ENCODE measurements at places on chromosomes 5 and 9.

DNA sequence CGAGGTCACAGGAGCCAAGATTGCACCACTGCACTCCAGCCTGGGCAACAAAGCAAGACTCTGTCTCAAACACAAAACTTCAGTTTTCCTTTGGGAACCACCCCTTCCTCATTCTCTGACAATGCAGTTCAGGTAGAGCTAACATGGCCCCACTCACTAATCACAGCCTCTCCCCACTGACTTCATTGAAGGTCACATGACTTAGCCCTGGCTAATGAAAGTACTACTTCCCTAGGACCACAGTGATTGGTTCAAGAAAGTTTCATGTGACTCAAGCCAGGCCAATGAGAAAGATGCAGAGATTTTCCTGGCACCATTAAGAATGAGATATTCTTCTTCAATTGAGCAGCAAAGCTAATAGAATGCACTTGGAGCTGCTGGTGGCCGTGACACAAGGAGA lies 67.2 kb upstream of the GPBP1 start:
- DNase-seq: no peak

- no peak for DNase-seq
These were observed 14.9 kb upstream of the SLC22A5 start for GRCh38 chr5:132354381-132355139.

GRCh38 chr5:39371367-39371635 lies 7.0 kb upstream of the C9 start:
- no peak for DNase-seq

DNA sequence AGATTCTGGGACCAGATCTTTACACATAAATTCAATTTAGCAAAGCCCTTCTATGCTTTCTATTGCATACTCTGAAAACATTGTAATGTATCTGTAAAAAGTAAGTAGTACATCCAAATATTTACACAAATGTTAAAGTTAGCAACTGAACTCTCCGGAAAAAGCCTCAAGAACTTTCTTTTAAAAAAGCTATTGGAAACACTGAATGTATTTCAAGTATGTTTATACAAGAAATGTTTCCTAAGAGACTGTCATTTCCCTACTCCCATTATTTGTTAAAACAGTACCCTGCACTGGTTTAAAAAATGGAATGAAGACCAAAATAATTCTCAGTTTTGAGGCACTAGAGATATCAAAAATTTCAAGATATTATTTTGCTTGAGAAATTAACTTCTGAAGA lies 44.8 kb upstream of the TRIM36 start:
- DNase-seq: no peak

DNA sequence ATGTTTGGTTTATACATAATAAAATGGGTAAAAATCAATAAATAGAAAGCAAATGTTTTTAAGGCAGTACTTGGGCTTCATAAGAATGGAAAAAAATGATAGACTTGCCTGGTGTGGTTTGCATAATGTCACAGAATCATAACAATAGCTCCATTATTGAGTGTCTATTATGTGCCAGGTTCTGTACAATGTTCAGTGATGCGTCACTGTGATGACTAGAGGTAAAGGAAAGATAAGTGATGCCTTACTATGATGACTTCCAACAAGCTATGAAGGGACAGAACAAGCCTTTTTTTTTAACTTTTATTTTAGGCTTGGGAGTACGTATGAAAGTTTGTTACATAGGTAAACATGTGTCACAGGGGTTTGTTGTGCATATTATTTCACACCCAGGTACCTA lies 128.8 kb downstream of the TMC1 start:
- no peak for DNase-seq

DNA sequence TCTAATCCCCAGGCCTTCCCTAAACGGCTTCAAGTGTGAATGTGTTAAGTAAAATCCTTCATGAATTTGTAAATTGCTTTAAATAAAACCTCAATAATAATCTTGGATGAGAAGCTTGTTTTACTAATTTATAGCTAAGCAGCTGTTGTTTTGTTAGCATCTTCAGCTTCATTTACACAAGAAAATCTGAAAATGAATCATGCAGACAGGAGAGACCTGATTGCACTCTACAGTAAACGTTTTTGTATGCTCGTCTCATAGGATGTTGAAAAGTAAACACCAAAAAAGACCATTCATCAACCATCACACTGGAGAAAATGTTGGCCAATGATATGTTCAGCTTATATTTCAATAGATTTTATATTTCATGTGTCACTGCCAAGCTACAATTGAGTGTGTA lies 40.4 kb upstream of the MAP3K1 start:
- DNase-seq: no peak
